ENCODE measurements at places on chromosomes 2 and 18.

DNA sequence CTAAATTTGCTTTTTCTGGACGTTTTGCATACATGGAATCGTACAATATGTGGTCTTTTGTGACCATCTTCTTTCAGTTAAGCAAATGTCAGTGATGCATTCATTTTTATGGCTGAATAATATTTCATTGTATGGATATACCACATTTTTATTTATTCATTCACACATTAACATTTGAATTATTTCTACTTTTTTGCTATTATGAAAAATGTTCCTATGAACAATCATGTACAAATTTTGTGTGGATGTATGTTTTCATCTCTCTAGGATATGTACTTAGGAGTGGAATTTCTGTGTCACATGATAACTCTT is 67.4 kb upstream of the TXNDC2 start:
- no peak for DNase-seq

- no peak for DNase-seq
These were observed 5.5 kb downstream of the IHH start for GRCh38 chr2:219054956-219055903.

DNA sequence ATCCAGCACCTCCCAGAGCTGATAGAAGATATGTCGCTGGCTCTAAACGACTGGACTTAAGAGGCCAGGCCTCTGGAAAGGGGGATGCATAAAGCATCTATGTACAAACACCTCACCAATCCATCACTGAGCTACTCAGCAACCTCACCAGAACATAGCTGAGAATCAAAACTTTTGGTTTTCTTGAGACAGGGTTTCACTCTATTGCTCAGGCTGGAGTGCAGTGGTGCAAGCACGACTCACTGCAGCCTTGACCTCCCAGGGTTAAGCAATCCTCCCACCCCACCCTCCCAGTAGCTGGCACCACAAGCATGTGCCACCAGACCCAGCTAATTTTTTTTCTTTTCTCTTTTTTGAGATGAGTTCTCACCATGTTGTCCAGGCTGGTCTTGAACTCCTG is 62.9 kb upstream of the MSH6 start:
- no peak for DNase-seq

DNA sequence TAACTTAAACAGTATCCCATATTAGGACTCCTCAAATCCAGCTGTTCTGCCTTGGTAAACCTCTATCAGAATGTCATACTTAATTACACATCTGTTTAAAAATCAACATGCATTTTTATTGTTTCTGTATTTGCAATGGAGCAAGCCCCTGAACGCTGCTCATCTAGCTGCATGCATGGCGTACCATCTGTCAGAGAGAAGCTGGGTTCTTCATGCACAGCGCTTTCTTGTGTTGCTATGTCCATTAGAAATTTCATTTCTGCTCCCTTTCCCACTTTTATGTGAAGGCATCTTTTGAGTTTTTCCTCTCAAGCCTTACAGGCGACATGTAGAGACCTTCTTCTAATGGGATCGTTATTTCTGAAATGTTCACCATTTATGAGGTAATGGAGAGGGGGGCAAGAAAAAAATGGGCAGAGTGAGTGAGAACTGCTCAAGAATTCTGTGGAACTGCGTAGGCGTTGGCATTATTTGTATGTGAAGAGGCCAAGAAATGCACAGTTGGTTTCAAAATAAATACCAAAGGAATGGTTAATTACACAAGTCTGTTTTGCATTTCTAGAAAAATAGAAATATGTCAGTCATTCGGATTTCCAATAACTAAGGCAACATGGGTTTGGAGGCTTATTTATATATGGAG is 31.6 kb downstream of the INSIG2 start:
- no peak for DNase-seq

DNA sequence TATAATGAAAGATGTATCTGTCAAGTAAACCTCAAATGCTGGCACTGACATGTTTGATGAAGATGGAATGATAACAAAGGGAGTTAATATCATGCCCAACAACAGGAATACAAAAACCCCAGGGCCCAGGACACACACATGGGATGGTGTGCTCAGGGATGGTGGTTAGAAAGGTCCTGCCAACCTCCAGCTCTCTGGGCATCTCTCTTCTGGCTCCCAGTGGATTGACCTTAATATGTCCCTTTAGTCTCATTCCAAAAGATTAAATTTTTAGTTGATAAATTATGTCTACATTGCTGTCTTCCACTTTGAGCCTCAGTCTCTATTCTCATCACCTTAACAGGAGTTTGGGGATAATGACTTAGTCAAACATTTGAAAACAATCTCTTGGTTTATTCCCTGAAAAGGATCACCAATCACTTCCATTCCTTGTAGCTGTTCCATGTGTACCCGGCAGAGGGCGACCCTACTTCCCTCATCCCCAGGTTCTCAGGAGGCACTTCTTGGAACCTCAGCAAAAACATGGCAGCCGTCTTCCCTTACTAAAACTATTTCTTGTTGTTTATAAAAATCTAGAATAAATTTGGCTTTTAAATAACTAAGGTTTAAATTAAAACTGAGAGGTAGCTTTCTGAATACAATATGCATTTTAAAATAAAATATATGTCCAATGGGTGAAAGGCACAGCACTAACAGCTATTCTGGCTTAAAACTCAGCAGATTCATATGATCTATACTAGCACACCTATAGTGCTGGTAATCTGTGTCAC is 29.6 kb downstream of the MCEE start:
- DNase-seq: peak; percentile 25

DNA sequence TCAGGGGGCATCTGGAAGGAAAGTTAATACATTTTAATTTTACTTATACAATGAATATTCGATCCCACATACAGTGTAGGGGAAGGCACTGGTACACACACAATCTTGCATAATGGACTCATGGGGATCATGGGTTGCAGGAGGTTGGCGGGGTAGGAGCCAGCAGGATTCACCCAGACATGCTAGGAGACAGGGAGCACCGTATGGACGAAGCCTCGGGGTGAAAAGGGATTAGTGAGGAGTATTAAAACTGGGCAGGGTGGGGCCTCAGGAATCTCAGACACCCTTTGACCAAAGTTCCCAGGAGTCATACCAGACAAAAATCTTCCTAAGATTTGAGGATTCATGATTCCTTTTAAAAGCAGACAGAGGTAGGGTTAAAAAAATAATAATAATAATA is 140.8 kb downstream of the BCL11A start:
- DNase-seq: no peak

- DNase-seq: no peak
These were observed 91.7 kb downstream of the INHBB start for GRCh38 chr2:120437604-120438000.

GRCh38 chr2:8548619-8549150 is 133.2 kb upstream of the ID2 start:
- no peak for DNase-seq

- DNase-seq: no peak
These were observed 42.5 kb downstream of the ZNF519 start for GRCh38 chr18:14089781-14090180.

DNA sequence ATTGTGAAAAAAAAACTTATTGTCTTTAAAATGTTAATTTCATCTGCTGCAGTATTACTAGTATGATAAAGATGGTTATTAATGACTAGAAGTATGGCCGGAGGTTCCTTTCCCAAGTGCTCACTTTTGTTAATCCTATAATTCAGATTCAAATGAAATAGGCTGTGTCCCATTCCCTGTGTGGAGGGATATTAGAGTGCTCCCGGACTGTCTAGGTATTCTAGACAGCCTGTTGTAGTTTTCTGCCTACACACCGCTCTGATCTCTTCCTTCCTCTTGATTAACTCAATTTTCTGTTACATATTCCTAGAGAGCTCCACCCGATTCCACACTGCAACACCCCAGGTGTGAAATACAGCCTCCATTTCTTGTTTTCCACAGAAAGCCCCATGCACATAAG is 15.4 kb upstream of the DSC3 start:
- DNase-seq: no peak

DNA sequence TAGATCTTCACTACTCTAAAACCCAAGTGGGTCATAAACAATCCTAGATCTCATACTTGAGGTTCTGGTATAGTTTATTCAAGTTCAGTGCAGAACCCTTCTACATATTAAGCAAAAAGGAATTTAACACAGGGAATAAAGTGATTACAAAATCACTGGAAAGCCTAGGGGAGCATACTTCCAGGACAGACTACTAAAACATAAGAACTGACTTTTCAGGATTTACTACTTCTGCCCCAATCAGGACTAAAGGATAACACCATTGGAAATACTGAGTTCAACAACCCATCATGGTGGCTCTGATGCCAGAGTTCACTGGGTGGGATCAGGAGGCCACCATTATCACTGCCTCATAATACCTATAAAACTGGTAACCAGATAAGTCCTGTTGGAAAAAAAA is 123.6 kb downstream of the DNAH7 start:
- DNase-seq: no peak

GRCh38 chr2:169222665-169223064 is 139.7 kb downstream of the LRP2 start:
- no peak for DNase-seq

DNA sequence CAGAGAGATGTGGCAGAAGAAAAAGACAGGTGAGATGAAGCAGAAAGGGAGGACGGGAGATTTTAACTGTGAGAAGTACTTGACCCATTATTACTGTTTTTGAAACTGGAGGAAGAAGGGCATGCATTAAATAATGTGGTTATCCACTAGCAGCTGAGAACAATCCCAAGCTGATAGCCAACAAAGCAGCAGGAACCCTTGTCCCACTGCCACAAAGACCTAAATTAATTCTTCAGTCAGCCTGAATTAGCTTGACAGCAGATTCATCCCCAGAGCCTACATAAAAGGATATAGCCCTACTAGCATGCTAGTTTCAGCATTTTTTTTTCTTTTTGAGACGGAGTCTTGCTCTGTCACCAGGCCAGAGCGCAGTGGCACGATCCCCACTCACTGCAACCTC is 19.5 kb upstream of the REG3A start:
- DNase-seq: no peak

GRCh38 chr18:48996901-48997463 is 46.2 kb upstream of the SMAD7 start:
- peak; percentile 67 for DNase-seq

DNA sequence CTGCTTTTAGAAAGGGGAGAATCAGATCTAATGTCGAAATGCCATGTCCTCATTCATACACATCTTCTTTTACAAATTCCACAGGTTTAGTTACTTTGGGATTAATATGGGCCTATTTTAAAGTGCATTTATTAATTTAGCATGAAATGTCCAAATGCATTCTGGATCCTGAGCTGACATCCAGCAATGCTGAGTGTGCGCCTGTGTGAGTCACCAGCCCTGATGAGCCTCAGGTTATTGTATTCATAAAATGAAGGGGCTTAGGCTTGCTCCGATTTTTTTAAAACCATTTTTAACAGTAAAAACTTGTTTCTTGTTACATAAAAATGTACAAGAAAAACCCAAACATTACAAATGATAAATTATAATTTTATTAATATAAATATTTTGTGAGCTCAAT is 94.1 kb downstream of the SH3YL1 start:
- DNase-seq: no peak

DNA sequence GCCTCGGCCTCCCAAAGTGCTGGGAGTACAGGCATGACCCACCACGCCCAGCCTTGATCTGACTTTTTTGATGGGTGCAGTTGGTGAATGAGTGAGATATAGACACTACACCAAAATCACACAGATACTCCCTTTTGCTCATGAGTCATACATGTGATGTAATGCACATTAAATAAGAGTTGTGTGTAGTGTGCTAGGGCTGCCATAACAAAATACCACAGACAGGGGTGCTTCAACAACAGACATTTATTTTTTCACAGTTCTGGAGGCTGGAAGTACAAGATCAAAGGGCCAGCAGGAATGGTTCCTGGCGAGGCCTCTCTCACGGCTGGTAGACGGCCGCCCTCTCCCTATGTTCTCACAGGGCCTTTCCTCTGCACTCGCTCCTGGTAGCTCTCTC is 46.6 kb downstream of the GBX2 start:
- no peak for DNase-seq

DNA sequence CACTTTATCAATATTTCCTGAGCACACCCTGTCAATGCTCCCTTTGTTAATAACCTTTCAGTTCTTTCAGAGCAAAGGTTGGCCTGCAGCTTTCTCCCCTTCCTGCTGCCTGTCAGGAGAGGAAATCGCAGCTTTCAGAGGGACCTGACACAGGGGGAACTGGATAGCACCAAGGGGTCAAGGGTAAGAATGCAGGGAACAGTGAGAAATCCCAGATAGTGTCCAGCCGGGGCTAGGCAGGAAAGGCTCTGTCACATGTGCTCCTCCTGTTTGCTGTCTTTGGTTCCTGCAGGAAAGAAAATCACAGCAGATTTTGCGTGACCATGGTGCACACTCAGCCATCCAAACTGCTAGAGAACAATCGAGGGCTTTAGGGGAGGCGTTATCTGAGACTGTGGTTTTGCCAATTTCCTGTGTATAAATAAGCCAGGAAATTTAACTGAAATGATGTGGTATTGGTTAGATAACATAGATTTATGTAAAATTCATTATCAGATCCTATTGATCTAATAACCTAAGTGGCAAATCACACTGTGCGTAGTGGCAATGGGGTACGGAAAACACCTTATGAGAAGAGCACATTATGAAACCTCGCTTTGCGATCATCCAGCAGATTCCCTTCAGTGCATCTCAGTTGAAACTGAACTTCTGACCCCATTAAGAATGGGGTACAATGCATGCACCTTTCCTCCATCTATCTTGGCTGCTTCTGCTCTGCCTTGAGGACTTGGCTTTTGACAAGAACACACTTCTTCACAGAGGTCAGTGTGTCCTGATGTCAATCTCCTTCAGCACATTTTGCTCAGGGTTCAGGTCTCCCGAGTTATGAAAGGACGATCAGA is 178.0 kb downstream of the ICOS start:
- DNase-seq: no peak

- DNase-seq: no peak
These were observed 28.3 kb upstream of the MRO start for GRCh38 chr18:50848061-50848551.

DNA sequence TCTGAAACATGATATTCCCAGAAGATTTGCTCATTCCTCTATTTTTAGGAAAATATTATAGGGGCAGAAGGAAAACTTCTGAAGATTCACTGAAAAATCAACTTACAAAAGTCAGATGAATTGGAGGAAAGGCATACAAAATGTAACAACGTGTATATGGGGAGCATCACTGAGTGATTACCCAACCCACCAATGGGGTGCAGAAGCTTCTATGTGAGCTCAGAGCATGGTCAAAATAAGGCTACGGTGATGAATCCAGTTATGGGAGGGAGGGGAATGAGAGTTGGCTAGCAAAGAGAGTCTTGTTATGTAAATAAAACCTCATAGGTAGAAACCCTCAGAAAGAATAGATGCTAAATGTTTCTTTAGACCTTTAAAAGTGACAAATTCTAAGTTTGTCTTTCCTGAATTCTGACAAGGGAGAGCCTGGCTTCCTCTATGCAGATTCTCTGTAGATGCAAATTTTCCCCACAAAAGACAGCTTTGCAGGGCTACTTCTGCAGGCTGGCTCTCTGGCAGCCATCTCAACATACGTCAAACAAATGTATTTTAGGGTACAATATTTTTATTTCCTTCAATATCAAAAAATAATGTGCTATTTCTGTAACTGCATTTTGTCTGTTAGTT is 171.4 kb upstream of the NDUFV2 start:
- no peak for DNase-seq

DNA sequence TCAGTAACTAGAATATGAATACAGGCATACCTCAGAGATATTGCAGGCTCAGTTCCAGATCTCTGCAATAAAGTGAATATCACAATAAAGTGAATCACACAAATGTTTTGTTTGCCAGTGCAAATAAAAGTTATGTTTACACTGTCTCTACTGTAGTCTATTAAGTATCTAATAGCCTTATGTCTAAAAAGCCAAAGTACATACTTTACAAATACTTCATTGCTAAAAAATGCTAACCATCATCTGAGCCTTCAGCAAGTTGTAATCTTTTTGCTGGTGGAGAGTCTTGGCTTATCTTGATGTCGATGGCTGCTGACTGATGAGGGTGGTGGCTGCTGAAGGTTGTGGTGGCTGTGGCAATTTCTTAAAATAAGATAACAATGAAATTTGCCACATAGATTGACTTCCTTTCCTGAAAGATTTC is 159.4 kb downstream of the MYO1B start:
- no peak for DNase-seq
